ENCODE measurements at places on chromosomes 7 and 10.

DNA sequence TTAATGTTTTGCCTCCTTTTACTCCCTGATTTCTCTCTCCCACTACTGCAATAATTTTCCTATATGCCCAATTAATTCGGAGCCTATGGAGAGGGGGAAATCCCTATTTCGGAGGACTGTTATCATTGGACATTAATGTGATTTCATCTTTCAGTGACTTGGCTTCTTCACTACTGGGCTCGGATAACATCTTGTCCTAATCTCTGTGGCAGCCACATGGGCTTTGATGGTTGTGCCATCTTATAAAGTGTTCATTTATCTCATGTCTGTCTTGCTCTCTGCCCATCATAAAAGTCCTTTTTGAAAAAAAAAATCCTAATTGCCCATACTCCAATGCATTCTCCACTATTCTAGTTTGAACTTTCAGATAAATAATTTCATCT, 15.5 kb upstream of the FAM3C start:
- DNase-seq: no peak

DNA sequence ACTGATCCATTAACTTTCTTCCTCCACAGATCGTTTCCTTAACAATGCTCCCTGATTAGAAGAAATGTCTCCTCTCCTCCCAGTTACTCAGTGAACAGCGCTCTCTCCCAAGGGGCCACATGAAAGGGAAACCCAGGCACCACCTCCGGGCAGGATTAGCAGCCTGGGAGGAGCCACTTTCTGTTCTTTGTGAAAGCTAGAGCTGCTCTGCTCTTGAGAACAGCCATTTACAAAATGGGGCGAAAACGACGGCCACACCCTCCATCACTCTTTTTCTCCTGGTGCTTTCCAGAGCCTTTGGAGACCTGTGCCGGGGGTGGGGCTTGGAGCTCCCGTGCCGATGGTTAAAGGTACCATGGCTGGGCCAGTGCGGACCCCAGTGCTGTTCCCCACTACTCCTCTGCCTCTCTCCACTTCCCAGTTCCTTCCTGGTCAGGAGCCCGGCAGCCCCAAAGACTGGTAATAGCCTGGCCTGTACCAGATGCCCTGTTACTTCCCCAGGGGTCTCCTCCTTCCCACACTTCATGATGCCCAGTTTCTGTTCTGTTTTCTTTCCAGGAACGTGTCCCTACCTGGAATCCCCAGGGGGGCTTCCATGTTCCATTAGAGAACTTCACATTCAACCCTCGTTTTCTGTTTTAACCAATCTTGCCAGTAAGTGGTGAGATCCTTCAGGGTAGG, 402.9 kb upstream of the GALNT17 start:
- DNase-seq: peak; percentile 36

DNA sequence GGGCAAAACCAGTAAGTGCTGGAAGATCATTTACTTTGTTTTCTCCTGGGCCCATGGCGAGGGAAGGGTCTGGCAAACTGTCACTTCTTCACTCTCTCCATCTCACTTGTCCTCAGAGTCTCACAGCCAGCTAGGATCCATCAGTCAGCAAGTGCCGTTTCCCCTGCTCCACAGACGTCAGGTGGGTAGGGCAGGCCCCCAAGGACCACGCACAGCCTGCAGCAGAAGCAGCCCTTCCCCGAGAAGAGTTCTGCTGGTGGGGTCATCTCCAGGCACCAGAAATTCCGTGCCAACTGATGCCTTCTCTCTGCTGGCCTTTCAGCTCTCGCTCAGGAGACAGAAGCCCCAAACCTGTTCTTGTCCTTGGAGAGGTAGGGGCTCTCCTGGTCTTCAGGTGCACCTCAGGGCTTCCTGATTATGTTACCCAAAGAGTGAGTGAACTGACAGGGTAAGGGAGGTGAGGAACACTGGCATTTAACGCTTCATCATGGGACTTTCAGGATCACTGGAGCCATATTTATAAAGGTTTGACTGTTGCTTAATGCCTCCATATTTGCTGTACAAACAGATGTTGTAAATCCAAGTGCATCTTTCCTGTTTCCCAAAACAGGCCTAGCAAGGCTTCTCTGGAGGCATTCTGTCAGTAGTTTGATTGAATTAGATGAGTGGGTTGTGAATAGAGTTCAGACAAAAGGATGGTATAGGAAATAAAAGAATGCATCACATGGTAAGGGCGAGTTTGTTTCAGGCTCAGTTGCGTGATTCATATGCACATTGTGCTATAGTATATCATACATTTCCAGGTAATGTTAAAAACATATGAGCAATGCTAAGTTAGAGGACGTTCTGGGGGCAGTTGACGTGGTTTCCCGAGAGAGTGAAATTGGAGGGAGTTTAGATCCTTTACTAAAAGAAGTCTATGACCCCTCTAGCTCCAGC, 13.7 kb upstream of the TSPAN15 start:
- DNase-seq: no peak

DNA sequence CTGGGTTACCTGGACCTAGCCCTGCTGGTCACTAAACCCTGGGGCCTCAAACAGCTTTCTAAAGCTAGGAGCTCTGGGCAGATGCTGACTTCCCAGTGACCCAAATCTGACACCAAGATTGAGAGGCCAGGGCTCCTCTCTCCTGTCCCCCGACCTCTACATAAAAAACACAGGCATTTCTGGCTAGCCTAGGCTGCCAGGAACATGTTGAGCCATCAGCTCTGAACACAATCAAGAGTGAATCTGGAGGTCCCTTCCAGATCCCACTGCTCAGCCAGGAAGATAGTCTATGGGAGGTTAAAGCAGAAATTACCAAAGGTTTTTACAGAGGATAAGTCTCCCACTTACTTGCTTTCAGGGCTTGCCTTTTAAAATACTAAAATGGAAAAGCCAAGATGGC, 22.1 kb upstream of the PDE1C start:
- no peak for DNase-seq

GRCh38 chr10:43090664-43091063, 13.8 kb downstream of the RET start:
- no peak for DNase-seq

DNA sequence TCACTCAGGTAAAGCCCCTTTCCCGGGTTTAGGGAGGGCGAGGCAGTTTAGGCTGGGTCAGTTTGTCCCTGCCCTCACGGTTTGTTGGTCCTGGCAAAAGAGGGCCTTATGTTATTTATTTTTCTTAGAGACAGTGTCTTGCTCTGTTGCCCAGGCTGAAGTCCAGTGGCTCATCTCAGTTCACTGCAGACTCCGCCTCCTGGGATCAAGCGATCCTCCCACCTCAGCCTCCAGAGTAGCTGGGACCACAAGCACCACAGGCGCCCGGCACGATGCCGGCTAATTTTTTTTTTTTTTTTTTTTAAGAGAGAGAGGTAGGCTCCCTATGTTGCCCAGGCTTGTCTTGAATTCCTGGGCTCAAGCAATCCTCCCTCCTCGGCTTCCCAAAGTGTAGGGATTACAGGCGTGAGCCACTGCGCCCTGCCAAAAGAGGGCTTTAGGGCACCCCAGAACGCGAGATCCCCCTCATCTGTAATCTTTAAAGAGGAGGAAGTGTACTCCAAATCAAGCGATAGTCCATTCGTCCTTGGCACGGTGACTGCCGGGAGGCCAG, 626 bp upstream of the BMS1 start:
- DNase-seq: no peak

DNA sequence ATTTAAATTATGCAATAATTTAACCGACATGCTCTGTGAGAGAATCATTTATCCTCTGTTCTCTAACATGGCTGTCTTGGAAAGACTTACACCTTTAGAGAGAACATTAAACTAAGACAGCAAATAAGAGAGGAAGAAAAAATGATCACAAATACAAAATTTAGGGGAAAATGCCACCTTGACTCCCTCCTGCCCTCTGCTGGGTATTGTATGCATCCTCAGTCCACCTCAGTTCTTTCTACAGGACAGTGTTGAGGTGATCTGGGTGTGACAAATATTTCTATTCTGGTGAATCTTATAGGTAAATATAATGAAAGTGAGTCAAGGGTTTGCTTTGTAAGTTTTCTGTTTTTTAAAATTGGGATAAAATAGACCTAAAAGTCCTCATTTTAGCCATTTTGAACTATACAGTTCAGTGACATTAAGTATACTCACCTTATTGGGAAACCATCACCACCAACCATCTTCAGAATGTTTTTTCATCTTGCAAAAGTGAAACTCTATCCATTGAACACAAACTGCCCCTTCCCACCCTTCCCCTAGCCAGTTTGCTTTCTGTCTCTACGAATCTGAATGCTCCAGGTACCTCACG, 61.5 kb upstream of the ELMO1 start:
- DNase-seq: no peak

- no peak for DNase-seq
Measured at GRCh38 chr7:65475734-65476319, 102.2 kb downstream of the ZNF92 start.

DNA sequence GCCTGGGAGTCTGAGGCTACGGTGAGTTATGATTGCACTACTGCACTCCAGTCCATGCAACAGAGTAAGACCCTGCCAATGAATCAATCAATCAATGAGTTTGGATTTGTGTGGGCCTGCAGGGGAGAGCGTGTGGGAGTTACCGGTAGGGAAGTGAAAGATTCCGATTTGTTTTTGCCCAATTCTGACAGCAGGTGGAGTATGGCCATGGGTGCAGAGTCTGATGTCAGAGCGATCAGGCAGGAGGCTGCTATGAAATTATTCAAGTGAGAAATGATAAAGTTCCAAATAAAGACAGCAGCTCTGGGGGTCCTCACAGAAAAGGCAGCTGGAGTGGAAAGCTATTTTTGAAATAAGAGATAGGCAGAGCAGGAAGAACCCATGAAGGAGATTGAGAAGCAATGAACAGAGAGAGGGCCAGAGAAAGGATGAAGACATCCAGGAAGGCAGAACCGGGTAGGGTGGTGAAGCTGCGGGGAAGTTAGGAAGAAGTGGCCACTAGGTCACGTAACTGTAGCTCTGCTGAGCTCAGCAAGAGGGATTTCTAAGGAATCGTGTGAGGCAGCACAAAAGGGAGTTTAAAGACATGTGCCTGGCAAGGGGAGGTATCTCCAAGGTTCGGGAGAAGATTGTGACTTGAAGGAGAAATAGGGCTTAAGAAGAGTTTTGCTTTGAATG, 93.7 kb upstream of the NMT2 start:
- DNase-seq: peak; percentile 23

DNA sequence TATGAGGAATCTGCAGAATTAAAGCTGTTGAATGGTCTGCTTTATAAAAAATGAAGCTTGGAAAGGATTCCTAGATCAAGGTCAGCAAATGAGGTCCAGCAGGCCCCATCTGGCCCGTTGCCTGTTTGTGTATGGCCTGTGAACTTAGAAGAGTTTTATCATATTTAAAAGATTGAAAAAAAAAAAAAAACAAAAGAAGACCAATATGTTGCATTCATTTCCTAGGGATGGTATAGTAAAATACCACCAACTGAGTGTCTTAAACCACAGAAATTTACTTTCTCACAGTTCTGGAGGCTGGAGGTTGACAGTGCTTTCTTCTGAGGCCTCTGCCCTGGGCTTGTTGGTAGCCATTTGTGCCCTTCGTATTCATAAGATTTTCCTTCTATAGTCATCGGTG, 109.2 kb downstream of the PPP1R3A start:
- DNase-seq: peak; percentile 74

DNA sequence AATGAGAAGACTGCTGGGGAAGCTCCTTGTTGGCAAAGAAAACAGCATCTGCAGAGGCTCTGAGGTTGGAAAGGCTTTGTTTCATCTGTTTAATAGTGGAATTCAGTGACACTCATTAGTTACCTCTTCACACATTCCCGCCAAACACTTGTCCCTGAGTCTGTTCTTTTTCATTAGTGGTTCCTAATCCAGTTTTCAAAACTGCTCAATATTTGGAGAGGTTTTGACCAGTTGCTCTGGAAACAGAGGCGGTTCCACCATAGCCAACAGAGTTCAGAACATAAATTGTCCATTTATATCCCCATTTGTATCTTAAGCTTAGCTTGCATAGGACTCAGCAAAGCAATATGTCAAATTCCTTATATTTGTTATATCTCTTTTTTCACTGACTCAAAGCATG, 754.6 kb downstream of the AUTS2 start:
- DNase-seq: no peak

Data from astrocyte of the spinal cord (primary cell).